ENCODE measurements at places on chromosomes 1 and 21. TPM values are rescaled to one million over a fixed set of nuclear protein-coding genes. Genes with fewer than 3 reads are reported as not detected.

The C1orf87 gene
- total RNA-seq = not detected

The TRAF3IP3 gene
- 1.4 TPM for total RNA-seq

The RNF187 gene
- total RNA-seq = 60.3 TPM

The HES2 gene
- total RNA-seq = 0.13 TPM

DNA sequence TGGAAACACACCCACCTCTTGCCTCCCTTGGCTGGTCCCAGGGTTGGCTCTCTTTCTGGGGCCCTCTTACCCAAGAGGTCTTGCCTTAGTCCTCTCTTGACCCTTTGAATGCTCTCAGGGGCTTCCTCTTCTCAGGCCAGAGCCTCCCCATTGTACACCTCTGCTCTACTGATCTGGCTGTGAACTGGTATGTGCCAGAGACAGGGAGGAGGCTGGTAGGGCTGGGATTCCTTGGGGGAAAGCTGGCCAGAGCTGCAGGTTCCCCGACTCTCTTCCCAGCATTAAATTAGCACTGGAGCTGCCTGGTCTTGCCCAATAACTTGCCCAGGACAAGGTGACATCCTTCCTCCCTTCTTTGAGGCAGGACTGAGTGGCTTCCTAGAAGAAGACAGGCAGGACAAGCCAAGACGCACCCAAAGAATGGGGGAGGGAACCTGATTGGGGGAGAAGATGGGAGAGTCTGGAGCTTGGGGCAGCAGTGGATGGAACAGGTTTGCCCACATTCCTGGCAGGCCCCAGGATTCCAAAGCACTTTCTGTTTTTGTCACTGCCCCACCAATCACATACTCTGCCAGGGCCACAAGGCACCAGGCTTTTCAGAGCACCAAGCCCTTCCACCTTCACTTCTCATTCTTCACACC lies 37.2 kb upstream of the CITED4 start:
- DNase-seq = no peak

GRCh38 chr1:151238467-151238739 lies 16.1 kb upstream of the PSMD4 start:
- DNase-seq = no peak

DNA sequence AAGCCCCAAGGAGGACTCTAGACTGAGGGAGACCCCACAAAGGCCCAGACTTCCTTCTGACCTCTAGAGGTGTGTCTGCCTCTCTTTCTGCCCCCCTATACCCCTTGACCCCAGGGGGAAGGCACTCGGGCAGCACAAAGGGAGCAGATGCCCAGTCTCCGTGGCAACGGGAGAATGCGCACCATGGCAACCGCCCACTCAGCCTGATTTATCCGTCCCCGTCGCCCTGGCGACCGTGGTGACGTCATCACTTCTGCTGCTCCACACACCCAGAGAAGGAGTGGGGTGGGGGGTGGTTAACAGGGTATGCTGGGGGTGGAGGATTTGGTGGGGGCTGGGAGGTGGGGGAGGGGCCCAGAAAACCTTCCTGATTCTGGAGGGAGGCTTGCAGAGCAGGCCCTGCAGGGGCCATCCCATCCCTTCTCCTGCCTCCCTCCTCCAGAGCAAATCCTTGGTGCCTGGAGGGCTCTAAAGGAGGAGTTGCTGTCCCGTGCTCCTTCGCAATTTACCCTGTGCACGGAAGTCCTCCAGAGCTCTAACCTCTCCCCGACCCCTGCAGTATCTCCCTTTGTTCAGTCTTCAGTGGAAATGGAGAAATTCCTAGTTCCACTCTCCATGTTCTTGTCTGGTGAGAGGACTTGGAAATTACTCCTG lies 6.3 kb downstream of the CELF3 start:
- no peak for DNase-seq

Measured in left lobe of liver (tissue), 2 donors.